ENCODE measurements at places on chromosomes 1 and 21. TPM values are rescaled to one million over a fixed set of nuclear protein-coding genes. Genes with fewer than 3 reads are reported as not detected.

Gene SOAT1
- 12.9 TPM for polyA plus RNA-seq

Gene C8A
- polyA plus RNA-seq, result not detected

Gene C1orf87
- polyA plus RNA-seq, result not detected

Gene CSF1
- 16.5 TPM for polyA plus RNA-seq

Gene CD101
- 3.4 TPM for polyA plus RNA-seq

Gene SPRR1A
- not detected for polyA plus RNA-seq

Measured in pancreas (tissue), 10 donors.